ENCODE measurements at places on chromosomes 5 and 9.
A peak's percentile ranks its signal among the peaks of the same experiment; 100 is the strongest.

DNA sequence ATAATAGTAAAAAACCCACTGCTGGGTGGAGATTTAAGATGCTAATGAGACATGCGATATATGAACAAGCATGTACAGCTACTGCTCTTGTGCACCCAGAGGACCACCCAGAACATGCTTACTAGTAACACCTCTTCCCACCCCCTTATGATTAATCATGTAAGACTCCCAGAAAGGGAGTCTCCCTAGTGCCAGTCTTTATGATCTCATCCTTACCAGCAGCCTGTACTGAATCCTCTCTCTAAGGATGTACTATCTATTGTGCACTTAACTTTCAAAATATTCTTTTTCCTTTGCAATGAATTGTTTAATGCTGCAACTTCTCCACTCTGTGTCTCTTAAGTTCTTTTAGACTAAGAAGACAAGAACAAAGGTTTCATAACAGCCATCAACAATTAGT lies 9.1 kb upstream of the MAT2B start:
- DNase-seq: no peak

DNA sequence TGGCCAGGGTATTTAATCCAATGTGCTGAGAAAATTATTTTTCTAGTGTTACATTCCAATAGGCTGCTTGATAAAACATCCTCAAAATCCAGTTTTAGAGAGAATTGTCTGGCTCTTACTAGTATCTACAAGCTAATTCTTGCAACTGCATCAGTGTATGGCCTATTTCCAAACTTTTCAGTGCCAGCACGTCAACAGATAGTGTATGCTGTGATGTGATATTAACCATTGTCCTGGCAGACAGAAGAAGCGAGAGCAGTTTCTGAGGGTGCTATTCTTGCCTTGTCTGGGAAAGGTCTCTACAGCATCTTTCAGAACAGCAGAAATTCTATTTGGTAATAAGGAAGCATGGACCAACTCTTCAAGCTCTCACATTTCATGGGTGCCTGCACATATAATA lies 174.2 kb upstream of the CDH12 start:
- no peak for DNase-seq

DNA sequence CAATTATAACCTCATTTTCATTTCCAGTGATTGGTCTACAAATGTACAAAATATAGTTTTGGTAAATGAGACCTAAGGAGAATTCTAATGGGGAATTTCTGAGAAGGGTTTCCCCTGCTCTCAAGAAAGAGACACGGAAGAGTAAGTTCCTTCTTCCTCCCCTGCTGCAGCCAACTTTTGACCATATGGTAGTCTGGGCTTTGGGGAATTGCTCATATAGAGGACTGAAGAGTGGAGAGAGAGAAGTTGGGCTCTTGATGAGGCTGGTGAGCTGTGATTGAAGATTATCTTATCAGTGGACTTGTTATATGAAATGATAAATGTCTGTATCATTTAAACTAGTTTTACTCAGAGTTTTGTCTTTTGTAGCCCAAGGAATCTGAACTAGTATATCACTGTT lies 4.3 kb upstream of the LNPEP start:
- no peak for DNase-seq

- peak; percentile 3 for DNase-seq
Observed at GRCh38 chr5:61496860-61497259, 164.8 kb downstream of the ZSWIM6 start.

GRCh38 chr5:73654171-73654811 lies 28.3 kb downstream of the ARHGEF28 start:
- no peak for DNase-seq

DNA sequence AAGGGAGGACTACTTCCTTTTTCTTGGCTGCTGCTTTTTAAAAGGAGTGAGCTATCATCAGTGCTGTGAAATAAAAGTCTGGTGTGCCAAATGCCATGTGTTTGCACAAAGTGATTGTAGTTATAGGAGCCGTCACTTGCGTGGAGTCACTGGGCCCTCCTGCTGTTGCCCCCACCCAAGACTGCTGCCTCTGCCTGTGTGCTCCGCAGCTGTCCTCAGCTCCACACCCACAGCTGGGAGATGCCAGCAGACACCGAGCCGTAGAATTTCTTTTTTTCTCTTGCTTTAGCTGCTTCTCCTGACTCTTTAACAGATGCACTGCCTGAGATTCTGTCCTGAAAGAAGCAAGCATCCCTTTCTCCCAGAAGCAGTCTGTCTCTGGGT lies 9.8 kb upstream of the GLE1 start:
- no peak for DNase-seq

GRCh38 chr5:82560969-82561368 lies 282.8 kb upstream of the RPS23 start:
- no peak for DNase-seq

GRCh38 chr5:14882658-14883580 lies 11.3 kb upstream of the ANKH start:
- DNase-seq: no peak

- peak; percentile 83 for DNase-seq
Observed at GRCh38 chr5:147554261-147554817, 44.5 kb upstream of the DPYSL3 start.

DNA sequence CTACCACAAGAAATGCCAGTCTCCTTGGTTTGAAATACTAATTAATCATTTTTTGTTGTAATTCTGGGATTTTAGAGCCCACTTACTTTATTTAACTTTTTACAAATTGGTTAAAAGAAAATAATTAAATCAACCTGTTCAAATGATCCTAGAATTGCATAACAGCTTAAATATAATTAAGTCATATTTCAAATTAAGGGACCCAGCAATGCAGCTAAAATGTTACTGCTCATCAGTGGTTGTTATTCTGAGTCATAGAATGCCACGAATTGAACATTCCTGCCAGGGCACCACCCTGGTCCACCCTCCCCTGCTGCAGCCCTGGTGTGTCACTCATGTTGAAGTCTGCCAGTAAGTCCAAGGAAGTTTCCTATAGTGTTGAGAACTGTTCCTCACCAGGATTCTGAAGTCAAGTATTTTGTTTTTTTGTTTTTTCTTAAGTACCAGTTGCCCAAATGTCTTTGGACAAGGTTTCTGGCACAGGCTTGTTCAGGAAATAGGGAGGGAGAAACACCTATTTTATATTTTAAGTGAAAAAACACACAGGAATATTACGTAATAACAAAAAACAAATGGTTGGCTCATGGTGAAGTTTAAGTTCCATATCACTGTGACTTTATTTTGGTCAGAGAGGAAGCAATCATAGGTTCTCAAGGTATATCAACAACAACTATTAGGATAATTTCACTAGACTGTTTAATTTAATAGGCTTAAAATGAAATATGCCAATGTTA lies 4.3 kb upstream of the ITGA1 start:
- peak; percentile 76 for DNase-seq

DNA sequence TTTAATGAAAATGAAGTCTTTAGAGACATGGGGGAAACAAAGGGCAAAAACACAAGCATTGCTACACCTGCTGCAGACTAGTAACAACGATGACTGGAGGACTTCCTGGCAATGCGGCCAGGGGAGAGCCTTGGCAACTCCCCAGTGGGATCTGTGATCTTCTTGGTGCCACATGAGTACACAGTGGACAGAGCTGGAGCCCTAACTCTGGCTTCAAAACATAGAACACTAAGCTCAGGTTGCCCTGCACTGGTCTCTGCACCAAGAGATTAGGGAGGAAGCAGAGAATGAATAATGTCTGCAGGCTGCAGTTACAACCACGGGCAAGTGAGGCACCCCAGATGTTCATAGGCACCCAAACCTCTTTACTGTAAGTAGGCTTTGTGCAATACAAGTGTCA lies 91.1 kb downstream of the MRPS27 start:
- DNase-seq: no peak

DNA sequence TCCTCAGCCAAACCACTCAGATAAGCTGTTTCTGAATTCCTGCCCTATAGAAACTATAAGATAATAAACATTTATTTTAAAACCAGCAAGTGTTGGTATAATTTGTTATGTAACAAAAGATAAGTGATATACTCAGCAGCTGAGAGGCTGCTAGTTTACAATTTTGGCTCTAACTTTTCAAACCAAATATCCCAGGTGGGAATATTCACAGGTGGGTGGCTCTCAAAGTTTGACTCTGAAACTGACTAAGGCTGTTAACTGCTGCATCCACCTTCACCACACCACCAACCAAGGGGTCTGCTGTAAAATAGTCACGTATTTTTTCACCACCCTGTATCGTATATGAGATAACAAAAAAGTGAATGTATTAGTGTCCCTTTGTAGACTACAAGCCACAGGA lies 9.7 kb upstream of the ZNF366 start:
- no peak for DNase-seq

Data from GM03348 (cell line).